MCF 10A (cell line): ENCODE measurements at places on chromosomes 7 and 10.

- no peak for DNase-seq
Measured at GRCh38 chr10:64142395-64142794, 621.2 kb downstream of the REEP3 start.

DNA sequence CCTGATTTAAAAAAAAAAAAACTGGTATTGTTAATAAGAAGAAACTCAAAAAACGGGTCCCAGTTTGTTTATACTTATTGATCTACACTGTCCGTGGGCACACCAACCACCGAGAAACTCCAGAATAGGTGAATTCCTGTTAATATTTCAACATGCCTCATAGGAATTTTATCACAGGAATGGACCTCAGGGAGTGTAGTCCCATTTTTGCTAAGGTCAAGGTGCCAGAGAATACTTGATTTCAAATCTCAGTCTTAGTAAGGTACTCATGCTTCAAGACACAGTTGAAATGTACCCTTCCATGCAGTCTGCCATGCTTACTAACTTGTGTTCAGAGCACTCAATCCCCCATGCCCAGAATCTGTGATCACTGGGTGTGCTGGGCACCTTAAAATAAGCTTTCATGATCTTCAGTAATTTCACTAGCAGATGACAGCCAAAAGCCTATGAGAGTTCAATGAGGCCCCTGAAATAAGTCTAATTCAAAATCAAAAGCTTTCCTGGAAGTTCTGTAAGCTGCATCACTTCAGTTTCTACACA lies 385.7 kb downstream of the TNS3 start:
- DNase-seq = no peak

DNA sequence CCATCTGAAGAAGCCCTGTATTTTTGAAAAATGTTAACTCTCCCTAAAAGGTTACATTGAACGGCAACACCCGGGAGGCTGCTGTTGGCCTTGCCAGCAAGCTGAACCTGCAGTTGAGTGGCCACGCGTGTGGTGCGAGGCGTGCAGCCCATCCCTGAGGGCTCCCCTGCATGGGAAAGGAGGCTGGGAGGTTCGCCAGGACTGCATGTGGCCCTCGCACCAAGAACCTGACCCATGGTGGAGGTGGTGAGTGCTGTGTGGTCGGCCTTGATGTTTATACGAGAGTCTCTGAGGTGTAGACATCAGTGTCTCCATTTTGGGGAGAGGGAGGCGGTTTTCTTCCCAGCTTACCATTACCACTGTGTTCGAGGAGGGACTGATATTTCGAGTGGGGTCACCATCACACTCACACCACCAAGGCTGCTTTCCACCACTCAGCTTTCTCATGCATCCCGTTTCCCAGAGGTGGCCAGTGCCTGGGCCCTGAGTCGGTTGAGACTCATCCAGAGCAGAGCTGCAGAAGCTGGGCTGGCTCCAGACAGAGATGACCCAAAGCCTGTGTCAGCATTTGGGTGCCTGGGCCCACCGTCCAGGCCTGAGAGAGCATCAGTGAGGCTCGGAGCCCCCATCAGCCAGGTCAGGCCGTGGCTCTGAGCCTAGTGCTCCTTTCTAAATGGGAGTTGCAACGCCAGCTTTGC lies 222.6 kb downstream of the EBF3 start:
- no peak for DNase-seq

DNA sequence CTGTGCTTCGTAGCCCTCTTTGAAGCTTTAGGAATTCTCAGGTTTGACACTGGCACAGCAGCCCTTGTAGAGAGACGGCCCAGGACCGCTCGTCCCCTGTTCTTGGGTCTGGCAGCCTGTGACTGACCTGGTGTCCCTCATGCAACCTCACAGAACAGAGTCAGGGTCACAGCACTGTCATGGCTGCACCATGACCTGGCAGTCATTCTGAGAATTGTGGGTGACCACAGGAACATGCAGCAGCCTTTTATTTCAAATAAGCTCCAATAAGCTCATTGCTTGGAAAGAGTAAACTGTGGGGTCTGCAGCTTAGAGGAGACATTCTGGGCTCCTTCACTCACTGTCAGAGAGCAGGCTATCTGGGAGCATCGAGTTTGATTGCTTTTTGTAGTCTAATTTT lies 42.5 kb downstream of the MYO1G start:
- no peak for DNase-seq

- peak; percentile 81 for DNase-seq
Measured at GRCh38 chr10:58350619-58351323, 16.0 kb downstream of the UBE2D1 start.

DNA sequence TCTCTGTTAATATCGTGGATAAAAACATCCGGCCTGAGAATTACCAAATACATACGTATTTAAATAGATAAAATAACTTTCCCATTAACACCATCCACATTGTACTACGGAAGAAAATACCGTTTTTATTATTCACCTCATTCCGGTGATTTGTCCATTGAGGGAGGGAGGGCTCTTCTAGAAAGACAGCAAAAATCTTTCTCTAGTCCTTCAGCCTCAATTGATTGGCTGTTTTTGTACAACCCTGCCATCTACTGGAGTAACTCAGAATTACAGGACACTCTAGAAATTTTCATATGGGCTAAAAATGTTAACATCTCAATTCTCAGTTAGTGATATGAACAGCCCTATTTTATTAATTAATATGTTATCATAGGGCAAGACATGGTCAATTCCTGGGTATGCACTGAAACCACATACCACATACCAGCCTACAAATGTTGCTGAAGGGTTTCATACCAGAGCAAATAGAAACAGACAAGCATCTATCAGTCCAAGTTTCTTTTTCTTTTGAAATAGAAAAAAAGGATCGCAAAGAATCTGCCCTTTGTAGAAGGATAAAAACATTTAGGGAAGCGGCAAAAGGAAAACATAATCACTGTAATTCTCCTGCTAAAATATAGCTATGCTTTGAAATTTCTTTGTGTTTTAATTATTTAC lies 55.8 kb upstream of the CDCA7L start:
- peak; percentile 73 for DNase-seq

GRCh38 chr7:14170872-14171271 lies 181.4 kb upstream of the ETV1 start:
- no peak for DNase-seq

GRCh38 chr7:119594956-119595355 lies 678.0 kb upstream of the KCND2 start:
- no peak for DNase-seq

- DNase-seq = peak; percentile 46
Measured at GRCh38 chr10:57964351-57964750, 303.3 kb downstream of the IPMK start.

- no peak for DNase-seq
Measured at GRCh38 chr7:105297985-105298384, 90.7 kb downstream of the SRPK2 start.

DNA sequence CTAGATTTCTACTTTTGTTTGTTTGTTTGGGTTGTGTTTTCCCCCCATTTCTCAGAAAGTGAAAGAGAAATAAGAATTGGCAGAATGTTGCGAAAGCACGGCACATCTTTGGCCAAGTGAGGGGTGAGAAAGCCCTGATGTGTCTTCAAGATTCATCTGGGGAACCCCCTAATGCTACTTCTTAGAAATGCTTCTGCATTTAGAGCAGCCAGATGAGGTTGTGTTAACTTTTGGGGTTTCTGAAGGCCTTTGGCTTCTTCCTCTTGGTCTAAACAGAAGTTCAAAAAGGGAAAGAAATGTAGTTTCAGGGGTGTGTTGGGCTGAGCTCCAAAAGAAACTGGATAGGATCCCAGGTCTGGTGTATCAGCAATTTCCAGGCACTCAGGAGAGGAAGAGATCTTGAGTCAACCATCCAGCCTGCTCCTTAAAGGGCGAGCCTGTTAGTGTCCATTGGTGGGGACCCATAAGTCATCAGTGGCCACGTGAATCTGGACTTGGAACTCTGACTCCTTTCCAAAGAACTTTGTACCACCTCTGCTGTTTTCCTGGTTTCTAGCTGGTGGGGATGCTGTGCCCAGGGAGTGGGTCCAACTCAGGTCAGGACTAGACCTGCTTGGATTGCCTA lies 6.5 kb downstream of the DUSP5 start:
- DNase-seq = peak; percentile 90

DNA sequence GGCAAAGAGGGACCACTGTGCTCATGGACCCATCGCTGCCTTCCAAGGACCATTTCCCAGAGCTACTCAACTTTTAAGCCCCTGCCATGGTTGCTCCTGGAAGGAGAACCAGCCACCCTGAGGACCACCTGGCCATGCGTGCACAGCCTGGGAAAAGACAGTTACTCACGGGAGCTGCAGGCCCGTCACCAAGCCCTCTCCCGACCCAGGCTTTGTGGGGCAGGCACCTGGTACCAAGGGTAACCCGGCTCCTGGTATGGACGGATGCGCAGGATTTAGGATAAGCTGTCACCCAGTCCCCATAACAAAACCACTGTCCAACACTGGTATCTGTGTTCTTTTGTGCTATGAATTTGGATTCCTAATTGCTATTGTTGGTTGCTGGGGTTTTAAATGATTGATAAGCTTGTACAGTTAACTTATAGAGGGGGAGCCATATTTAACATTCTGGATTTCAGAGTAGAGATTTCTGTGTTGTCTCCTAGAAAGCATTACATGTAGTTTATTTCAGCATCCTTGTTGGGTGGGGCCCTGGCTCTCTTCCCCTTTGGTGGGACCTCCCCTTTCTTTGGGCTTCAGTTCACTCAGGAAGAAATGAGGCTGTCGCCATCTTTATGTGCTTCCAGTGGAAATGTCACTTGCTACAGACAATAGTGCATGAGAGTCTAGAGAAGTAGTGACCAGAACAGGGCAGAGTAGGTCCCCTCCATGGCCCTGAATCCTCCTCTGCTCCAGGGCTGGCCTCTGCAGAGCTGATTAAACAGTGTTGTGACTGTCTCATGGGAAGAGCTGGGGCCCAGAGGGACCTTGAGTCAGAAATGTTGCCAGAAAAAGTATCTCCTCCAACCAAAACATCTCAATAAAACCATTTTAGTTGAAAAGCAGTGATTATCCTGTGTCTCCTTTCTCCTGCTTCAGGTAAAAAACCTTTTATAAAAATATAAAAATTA lies 19.4 kb downstream of the LAT2 start:
- no peak for DNase-seq

DNA sequence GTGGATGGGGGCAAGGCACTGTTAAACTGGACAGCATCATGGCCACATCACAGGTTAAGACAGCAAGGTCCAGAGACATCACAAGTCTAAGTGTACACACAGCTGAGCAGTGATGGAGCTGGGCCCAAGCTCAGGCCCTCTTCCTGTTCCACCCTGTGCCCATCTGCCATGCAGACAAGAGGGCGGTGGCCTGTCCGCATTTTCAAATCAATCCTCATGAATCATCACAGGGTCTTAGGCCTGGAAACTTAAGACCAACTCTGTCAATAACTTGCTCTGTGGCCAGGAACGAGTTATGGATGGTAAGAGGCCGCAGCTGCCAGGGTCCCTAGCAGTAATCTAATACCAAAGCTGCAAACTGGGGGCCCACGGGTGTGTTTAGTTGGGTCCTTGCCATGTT lies 3.2 kb downstream of the C10orf105 start:
- no peak for DNase-seq

DNA sequence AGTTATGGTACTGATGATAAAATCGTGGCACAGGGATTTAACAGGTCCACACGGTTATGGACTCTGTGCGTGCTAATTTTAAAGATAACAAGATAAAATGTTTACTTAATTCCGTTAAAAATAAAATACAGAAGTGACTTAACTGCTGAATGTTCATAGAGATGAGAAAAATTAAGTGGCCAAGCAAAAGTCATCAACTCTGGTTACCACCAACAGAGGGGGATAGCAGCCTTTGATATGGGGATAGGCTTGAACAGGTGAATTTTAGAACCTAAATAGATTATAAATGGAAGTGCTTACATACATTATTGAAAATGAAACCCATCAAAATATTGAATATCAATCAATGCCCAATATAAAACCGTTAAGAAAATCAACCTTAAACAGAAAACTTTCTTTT lies 245.0 kb downstream of the WDR37 start:
- DNase-seq = peak; percentile 13

- no peak for DNase-seq
Measured at GRCh38 chr7:114217026-114217806, 197.4 kb upstream of the FOXP2 start.

DNA sequence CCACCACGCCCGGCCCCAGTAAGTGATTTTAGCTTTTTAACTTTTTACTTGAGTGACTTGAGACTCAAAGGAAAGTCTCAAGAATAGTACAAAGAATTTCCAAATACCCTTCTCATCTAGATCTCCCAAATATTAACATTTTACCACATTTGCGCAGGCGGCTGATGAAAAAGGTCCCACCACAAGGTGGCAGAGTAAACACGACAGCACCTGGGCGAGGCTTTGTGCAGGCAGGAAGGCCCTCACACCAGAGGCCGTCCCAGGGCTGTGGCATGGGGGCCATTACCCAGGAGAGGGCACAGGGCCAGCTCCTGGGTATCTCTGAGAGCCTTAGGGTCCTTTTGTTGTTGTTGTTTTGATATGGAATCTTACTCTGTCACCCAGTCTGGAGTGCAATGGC lies 50.0 kb upstream of the WIPI2 start:
- peak; percentile 42 for DNase-seq

DNA sequence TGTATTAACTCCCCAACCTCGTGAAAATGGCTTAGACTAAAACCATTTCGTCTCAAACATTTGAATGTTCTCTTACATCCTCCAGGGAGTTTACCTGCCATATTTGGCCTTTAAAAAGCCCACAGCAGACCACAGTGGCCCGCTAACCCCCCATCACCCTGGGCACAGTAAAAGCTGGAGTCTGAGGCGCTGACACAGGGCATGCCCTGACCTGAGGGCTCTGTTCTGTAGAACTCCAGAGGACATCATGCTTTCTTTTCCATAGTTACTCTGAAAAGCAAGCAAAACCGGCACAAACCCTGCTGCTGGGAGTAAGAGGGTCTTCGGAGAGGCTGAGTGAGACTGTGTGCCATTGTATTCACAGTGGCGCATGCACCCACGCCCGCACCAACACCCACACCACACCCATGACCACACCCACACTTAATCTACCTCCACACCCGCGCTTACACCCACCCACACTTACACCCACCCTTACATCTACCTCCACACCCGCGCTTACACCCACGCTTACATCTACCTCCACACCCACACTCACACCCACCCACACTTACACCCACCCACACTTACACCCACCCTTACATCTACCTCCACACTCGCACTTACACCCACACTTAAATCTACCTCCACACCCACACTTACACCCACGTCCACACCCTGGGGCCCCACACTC lies 32.1 kb downstream of the LRRC27 start:
- no peak for DNase-seq

DNA sequence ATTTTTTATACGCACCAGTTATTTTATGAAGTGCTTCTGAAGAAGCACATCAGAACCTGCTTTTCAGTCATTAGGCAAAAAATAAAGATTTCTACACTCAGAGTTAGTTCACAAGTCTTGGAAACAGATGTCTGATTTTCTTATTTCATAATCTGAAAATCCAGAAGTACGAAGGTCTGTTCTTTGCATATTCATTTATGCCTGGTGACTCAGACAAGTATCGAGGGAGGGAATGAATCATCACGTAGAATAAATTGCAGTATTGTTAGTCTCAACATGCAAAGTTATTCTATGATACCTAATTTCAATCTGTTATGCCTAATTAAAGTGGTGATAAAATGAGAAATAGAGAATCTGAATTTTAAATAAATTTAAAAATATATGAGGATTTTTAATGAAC lies 113.6 kb upstream of the SEM1 start:
- peak; percentile 75 for DNase-seq
